ENCODE measurements at places on chromosomes 4 and X.

DNA sequence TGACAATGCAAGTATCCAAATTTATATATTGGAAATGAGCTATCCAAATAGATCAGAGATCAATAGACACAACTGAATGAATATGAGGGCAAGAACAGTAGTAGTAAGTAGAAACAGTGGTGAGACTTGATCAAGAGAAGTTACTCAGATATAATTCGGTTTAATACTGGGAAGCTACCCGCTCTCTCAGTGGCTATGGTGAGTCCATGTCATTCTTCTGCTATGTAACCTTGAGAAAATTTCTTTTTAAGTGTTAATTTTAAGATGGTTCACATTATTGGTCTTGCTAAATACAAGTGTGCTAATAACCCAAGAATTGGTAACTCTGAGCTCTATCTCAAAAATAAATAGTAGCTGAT lies 53.6 kb downstream of the LEF1 start:
- DNase-seq, result no peak

DNA sequence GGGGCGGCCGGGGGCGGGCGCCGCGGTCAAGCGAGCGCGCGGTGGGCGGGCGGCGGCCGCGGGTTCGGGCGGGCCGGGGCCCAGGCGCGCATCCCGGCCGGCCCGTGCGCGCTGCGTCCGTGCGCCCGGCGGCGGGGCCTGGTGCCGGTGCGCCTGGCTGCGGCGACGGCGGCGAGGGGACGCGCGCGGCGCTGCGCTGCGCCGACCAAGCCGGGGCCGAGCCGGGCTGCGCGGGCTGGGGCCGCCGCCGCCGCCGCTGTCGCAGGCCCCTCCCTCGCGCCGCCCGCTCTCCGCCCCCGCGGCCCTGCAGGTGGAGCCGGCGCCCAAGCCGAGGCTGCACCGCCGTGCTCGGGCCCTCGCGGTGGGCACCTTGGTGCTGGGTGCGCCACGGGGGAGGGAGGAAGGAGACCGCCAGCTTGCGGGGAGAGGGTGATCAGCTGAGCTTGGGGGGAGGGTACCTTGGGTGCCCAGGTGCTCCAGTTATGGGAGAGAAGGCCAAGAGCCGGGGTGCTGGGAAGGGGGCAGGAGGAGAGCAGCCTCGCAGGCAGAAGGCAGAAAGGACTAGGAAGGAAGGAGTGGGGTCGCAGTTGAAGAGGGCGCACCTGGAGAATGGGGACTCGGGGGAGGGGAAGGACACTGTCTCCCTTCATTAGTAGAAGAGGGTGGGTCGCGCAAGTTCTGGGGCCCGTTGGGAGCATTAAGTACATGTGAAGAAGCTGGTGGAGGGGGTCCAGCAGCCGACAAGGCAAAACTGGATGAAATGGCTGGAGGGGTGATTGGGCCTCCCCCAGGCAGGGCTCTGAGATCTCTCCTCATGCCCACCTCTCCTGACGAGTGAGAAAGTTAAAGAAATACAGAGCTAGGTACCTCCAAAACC lies at the start of gene PPP2R2C:
Gene PPP2R2C (minus strand): TSS at position 228 of the 877 bp plus-strand sequence. CDS start 385 bp downstream, outside the sequence.
- no peak for DNase-seq

DNA sequence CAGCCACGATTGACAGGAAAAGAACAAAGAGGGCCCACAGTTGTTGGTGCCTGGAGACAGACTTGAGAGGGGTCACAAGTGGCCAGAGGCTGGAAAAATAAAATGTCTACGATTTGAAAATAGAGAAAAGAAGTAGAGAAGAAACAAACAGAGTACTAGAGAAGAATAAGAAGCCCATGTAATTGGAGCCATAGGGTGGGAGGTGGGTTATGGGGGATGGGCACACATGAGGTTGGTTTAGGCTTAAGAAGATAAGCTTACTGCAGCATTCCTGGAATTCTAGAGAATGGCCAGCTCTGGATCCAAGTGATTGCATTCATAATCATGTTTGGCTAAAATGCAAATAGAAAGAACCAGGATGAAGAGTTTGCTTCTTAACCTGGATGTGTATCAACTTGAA lies 210.7 kb downstream of the MAML3 start:
- DNase-seq, result no peak

- DNase-seq, result no peak
Measured at GRCh38 chr4:97123573-97123972, 1019.7 kb downstream of the STPG2 start.

GRCh38 chrX:69280933-69281332 lies 115.7 kb upstream of the PJA1 start:
- DNase-seq, result no peak

DNA sequence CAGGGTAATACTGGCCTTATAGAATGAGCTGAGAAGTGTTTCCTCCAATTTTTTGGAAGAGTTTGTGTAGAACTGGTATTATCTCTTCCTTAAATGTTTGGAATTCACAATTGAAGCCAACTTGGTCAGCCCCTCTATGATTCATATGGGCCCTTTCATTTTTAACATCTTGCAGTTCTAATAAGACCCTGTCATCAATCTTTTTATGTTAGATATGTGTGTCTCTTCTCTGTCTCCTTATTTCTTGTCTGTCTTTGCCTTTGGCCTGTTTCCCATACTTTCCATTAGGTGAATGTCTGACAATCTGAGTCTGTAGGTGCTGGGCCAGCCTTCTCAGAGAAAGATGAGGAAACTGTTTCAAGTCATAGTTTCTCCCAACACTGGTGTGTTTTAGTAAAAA lies 88.7 kb downstream of the SLC16A2 start:
- no peak for DNase-seq

DNA sequence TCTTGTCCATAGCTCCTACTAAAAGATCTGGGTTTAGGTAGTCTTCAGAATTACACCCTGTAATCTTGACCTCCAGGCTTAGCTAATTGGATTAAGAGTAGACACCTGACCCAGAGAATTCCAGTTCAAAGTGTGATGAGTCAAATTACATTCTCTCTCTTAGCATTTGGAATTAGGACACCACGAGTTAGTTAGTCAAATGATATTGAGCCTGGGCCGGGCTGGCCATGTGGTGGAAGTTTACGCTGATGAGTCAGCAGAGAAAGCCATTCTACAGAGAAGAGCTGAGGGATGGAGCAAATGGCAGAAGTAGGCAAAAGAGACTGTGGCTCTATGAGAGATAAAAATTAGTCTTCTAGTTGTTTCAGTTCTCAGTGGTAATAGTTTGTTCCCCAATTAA lies 31.1 kb downstream of the CEP44 start:
- DNase-seq, result no peak

DNA sequence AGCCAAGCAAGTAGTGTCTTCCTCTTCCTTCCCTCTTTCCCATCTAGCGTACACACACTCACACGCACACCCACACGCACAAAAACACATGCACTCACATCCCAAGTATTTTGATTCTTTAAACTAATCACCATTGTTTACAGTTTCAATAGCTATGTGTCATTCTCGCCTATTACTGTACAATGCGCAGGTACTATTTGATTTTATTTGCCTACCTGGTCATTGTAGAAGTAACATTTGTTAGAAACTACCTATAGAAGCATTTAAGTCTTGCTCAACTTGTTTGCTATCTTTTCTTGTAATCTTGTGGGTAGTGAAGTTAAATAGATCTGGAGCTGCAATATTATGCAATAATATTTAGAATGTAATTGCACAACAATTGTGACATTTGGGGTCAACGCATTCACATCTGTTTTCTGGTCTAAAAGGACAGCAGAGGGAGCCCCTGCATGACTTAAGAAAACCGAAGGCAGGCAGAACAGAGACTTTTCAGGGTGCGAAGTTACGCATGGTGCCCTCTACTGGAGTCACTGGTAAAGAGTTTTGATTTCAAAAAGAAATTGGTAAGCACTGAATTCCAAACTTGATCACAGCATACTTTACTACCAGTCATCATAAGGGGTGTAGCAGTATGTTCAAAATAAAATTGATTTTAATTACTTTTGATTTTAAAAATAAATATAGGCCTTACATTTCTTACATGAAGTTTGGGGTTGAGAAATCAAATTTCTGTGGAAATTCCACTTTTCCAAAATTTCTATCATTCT lies 503.3 kb upstream of the FAM241A start:
- DNase-seq, result no peak

DNA sequence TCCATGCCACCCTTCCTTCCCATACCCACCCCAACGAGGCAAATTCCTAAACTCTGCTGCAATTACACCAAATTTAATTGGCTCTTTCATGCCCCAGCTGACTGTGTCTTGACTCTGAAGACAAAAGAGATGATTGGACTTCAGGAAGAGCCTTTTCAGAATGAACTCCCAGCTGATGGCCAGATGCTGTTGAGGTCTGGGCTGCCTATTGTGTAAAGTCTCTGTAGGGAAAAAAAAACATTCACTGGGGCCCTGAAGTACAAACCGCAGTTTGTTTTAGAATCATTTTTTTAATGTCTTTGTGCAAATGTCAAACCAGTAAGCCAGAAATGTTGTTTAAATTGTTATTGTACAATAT lies 174.8 kb downstream of the HHIP start:
- DNase-seq, result no peak

- no peak for DNase-seq
Measured at GRCh38 chrX:148389629-148390028, 110.8 kb upstream of the AFF2 start.

DNA sequence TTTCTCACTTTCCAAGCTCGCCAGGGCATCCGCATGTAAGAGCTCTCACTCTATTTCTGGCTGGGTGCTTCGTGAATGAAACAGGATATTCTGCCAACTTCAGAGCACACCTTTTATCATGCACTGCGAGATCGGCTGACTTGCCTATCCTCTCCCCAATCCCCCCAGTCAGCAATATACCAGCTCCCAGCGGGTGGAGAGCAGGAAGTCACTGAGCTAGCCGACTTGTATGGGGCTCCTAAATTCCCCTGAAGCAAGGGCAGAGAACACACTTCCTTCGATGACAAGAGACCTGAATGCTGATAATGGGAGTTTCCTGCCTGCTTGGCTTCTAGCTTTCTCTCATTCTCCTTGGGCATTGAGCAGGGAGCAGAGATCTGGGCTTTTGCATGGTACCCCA lies 33.8 kb upstream of the MAMLD1 start:
- no peak for DNase-seq

GRCh38 chrX:138908577-138908976 lies 197.1 kb upstream of the FGF13 start:
- no peak for DNase-seq

DNA sequence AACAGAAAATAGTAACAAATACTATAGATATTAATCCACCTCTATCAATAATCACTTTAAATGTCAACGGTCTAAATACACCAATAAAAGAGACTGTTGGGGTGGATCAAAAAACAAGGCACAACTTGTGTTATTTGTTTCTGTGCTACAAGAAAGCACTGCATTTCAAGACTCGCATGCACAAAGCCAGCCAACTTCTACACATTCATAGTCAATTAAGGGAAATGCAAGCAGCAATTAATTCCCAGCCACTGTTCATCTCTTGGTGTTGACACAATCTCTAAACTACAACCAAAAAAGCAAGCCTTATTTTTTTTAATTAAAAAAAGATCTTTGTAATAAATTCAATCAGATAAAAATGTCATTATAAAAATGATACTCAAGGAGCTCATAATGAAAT lies 67.6 kb downstream of the JAKMIP1 start:
- DNase-seq, result no peak

DNA sequence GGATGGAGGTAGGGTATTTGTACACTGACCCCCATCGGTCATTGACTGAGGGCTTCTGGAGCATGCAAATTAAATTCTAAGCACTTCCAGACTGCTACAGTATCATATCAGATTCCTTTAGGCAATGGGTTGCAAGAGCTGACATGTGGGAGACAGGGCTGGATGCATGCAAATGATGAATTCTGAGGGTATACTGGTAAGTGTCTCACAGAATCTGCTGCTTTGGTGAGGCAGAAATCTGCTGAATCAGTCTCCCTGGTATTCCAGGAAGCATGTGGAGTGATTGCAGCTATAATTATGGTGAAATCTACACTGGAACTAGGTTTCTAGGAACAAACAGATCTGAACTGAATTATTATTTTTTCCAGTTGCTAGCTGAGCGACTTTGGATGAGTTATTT lies 684.9 kb upstream of the MAGEB2 start:
- DNase-seq, result no peak

DNA sequence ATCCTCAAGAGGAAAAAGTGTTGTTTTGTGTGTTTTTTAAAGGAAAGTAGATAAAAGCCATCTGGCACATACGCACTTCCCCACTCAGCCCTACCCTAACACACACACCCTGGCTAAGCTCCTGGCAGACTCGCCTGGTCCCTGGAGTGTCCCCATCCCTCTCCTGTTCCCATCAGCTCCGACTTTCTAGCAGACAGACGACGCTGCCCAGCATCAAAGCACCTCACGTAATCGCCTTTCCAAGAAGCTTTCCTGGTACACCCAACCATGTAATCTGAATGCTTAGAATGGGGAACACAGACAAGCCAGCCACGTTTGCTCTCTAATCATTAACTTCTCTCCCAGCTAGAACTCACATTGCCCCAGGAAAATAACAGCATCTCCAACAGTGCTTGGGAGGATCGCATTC lies 116.2 kb downstream of the AFAP1 start:
- DNase-seq, result no peak

DNA sequence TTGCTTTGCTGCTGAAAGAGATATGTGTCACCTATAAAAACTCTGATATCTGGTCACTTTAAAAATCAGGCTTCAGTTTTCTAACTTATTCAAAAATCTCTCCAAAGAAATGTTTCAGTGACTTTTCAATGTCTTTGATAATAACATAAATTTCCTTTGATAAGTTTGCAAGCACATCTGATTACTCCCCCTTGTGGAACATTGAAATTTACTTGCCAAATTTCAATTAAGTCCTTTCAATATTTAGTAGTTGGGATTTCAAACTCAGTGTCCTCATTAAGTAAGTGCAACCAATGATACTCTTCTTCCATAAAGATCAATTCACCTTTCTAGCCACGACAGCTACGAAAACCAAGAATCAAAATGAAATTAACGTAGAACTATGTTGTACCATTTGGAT lies 151.3 kb upstream of the FAM47C start:
- DNase-seq, result no peak

- no peak for DNase-seq
Measured at GRCh38 chr4:5635826-5636195, 72.5 kb downstream of the EVC2 start.

Data from stimulated activated CD4-positive, alpha-beta T cell treated with anti-CD3 and anti-CD28 coated beads, TNF-alpha, amount 100 ng/mL, for 4 hours (primary cell).